Anterior cingulate cortex (tissue), 58 donors: ENCODE measurements at places on chromosomes 16 and 17.
A peak's percentile ranks its signal among the peaks of the same experiment; 100 is the strongest.

DNA sequence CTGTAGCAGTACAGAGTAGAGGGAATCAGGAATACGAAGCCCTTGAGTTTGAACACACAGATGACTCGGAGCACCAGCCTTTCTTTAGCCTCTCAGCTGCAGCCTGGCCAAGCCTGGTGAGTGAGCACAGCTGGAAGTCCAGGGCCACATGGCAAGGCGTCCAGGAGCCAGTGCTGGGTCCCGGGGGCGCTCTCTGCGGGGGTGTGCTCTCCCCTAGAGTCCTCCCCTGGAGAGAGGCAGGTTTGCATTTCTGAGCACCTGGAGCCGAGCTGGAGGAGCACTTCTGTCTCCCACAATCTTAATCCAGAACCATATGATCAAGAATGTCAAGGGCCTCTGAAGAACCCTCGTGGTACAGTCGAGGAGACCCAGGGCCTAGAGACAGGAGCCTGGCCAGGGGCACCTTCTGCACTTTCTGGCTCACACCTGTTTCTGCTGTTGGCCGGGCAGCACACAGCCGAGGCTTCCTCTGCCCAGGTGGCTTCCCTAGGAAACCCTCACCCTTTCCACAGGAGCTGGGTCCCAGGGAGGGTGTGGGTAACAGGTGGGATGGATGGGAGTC, 78.3 kb downstream of the PLD6 start:
- DNase-seq = no peak

DNA sequence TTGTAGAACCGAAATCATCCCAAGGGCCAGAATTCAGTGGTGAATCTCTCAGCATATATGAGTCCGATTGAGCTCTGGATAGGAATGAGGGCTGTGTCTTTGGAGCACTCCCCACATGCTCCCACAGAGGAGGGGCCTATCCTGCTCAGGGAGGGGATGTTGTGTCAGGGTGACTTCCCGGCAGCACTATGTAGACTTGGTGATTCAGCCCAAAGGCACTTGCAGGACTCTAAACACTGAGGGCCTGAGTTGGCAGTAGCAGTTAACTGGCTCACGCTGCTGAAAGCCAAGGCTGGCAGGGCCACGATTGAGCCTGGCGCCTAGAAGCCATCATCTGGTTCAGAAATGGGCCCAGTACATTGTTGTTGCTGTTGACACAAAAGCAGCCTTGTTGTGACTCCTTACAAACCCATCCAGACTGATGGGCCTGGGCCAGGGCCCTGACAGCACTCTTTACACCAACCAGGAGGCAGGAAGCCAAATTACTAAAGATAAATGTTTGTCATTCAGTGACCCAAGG, 31.9 kb downstream of the NMT1 start:
- DNase-seq = peak; percentile 89

DNA sequence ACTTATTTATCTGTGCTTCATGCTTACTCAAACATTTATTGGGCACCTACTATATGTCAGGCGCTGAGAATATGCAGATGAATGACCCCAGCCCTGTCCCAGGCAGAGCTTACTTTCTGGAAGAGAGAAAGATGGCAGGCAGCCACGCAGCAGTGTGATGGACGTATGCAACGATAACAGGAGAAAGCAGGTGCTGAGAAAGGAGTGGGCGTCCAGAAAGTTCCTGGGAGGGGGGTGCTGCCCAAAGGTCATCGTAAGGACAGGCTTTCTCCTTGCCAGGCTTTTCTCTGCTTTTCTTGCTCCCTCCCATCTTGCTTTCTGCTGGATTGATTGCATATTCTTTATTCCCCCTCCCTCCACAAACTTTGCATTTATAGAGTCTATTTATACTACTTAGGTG, 124.5 kb downstream of the GAS7 start:
- DNase-seq = no peak

- no peak for DNase-seq
These were observed 346.6 kb upstream of the TNRC6C start for GRCh38 chr17:77611791-77612502.

GRCh38 chr16:67919622-67920221, 11.9 kb downstream of the CTRL start:
- no peak for DNase-seq

- no peak for DNase-seq
These were observed 5.0 kb downstream of the GLP2R start for GRCh38 chr17:9830711-9831110.

GRCh38 chr16:27728691-27729090, 178.7 kb downstream of the KATNIP start:
- DNase-seq = no peak

DNA sequence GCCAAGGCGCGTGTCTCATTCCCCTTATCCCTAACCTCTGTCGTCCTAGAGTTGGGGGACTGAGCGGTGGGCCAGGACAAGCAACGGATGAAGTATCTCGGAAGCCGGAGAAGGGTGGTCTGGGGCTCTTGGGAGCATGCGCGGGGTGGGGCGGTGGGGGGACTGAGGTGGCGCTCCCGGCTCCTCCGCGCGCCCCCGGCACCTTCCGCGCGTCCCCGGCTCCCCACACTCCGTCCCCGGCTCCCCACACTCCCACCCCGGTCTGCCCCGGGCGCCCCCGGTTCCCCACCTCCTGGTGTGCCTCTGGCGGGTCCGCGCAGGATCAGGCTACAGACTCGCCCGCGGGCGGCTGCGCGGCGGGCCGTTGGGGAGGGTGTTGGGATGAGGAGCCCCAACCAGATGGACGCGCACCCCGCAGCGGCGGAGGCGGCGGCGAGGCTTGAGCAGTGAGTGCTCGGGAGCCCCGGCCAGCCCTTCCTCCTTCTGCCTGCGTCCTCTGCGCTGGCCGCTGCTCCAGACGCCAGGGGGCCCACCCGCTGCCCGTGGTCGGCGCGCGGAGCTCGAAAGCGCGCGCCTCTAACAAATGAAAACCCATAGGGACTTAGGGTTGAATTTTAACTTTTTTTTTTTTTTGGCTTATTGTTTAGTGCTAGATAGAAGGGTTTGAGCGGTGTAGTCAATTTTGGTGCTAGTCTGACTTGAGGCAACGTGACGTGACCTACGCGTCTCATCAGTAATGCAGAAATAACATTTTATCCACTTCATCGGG, 5.6 kb upstream of the CRYM start:
- DNase-seq = no peak

- no peak for DNase-seq
These were observed 6.5 kb downstream of the ABHD15 start for GRCh38 chr17:29560316-29560715.

DNA sequence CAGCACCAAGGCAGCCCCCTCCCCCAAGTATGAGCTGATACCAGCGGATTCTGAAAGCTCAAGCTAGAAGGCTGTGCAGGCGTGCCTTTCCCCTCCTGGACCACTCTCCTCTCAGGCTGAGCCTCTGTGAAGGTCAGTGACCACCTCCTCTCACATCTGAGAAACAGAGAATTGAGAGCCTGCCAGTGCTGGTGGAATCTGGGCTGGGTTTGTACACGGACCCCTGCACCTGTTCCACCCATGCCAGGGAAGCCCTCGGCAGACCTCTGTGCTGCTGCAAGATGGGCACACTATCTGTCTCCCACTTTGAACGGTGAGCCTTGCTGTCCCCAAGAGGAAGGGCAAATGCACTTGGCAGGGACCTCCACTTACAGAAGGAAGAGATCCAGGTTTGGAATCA, 54.7 kb upstream of the SDK2 start:
- DNase-seq = no peak

DNA sequence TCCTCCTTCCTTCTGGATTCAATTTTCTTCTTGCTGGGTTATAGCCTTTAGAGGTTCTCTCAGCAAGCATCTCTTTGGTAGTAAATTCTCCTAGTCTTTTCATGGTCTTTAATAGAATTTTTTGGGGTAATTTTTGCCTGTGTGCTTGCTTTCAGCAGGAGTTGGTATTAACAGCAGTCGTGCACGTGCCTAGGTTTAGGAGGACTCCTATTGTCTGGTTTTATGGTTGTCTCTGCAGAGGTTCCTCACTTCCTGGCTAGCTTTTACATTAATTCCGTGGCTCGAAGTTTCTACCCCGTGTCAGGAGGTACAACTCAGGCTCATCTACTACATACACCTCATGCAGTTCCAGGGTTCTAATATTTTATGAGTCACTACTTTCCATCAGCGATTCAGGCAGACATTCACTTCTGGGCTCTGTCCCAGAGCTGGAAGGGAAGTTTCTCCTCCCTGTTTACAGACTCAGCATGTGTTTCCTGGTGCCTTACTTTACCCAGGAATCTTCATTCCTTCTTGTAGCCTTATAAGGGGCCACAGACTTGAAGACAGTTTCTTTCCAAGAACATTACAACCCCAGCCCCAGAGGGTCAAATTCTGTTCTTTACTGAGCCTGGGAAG, 643.6 kb downstream of the HS3ST4 start:
- no peak for DNase-seq

DNA sequence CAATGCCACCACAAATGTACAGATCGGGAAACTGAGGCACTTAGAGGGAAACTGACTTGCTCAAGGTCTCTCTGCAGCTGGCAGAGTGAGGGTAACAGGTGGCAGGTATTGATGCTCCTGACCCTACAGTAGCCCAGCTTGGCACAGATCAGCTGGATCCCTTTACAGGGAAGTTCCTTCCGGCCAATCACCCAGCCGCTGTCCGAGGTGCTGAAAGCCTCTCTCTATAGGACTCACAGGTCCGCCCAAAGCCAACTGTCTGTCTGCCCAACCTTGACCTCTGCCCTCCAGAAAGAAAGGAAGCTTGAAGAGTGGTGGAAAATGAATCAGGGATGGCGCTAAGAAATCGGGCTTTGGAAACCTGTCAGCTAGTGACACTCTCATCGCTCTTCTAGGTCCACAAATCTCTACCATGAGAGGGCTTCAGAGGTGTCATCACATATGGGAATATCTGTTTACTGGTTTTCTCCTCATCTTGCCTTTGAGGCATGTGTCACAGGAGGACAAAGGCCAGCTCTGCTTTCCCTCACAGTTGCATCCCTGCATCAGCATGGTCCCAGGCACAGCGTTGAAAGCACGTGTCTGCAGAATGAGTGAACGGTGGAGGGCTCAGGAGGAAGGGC, 246.2 kb downstream of the KATNIP start:
- DNase-seq = no peak

GRCh38 chr16:67528870-67529581, 397 bp downstream of the RIPOR1 start:
- peak; percentile 48 for DNase-seq

GRCh38 chr16:49484936-49485335, 111.3 kb downstream of the C16orf78 start:
- DNase-seq = no peak

DNA sequence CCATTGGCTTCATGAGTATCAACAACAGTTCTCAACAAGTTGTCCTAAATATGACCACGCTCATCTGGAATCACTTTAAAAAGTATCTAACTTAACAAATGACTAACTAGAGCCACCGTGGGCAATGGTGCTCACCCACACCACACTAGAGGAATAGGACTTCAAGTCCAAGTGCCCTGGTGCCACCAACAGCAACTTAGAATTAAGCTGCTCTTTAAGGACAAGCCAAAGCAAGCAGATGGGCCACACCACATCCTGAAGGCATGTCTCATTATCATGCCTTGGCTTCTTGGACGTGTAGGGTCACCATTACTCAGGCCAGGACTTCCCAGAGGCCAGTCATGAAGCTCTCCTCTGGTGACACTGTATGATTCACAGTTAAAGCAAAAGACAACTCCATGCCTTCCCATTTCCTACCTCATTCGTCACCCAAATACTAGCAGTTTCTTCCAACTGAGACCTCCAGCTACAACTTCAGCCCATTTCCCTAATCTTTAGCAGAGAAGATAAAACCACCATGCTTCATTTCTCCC, 9.4 kb upstream of the SLC6A4 start:
- no peak for DNase-seq
